Activated CD4-positive, alpha-beta T cell treated with anti-CD3 and anti-CD28 coated beads for 48 hours (primary cell): ENCODE measurements at places on chromosomes 3 and 15.
A peak's percentile ranks its signal among the peaks of the same experiment; 100 is the strongest.

- peak; percentile 20 for DNase-seq
Measured at GRCh38 chr3:114389156-114389555, 95.3 kb downstream of the TIGIT start.

GRCh38 chr15:73979636-73980035 is 12.5 kb downstream of the STOML1 start:
- DNase-seq, result no peak

DNA sequence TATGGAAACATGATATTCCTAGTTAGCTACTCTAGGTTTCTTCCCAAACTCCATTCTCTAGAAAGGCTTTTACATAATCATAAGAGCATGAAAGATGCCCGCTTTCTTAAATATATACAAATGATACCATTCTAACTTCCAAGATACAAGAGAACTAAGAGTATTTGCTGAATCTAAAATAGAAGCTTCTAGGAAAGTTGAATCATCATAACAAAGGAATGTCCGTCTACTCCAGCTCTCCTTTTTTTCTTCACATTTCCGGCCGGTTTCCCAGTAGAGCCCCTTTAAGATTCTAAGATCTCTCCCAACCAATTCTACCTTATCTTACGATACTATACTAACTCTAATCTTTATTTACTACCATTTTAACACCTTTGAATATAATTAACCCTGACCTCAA is 60.1 kb downstream of the RAD18 start:
- no peak for DNase-seq

- no peak for DNase-seq
Measured at GRCh38 chr3:124510290-124510689, 220.0 kb upstream of the UMPS start.

GRCh38 chr3:46972396-46972795 is 4.1 kb downstream of the CCDC12 start:
- no peak for DNase-seq

GRCh38 chr3:73784686-73785392 is 160.1 kb upstream of the PDZRN3 start:
- DNase-seq, result no peak

GRCh38 chr15:81304226-81304625 is 19.7 kb downstream of the STARD5 start:
- DNase-seq, result no peak
